Neural crest cell (in vitro differentiated cells): ENCODE measurements at places on chromosomes 1 and 21. TPM values are rescaled to one million over a fixed set of nuclear protein-coding genes. Genes with fewer than 3 reads are reported as not detected.

GRCh38 chr1:154454386-154455120 is 47.5 kb upstream of the TDRD10 start:
- no peak for DNase-seq

The MRPS6 gene
- 91.4 and 94.1 TPM in 2 replicates for total RNA-seq

The CLDN14 gene
- total RNA-seq: not detected in 2 replicates

DNA sequence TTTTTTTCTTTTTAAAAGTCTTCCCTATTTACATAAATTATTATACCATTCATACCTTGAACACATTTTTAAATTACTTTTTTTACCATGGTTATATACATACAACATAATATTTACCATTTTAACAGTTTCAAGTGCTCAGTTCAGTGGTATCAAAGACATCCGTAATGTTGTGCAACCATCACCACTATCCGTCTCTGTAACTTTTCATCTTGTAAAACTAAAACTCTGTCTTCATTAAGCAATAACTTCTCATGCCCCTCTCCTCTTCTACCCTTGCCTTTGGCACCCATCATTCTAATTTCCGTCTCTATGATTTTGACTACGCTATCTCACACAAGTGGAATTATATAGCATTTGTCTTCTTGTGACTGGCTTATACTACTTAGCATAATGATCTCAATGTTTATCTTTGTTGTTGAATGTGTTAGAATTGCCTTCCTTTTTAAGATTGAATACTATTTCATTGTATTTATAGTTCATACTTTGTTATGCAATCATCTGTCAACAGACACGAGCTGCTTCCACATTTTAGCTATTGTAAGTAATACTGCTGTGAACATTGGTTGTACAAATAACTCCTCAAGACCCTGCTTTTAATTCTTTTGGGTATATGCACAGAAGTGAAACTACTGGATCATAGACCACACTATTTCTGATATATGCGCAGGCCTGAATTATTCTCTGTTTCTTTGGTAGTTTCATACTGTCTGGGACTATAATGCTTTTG is 689.5 kb upstream of the NCAM2 start:
- no peak for DNase-seq

DNA sequence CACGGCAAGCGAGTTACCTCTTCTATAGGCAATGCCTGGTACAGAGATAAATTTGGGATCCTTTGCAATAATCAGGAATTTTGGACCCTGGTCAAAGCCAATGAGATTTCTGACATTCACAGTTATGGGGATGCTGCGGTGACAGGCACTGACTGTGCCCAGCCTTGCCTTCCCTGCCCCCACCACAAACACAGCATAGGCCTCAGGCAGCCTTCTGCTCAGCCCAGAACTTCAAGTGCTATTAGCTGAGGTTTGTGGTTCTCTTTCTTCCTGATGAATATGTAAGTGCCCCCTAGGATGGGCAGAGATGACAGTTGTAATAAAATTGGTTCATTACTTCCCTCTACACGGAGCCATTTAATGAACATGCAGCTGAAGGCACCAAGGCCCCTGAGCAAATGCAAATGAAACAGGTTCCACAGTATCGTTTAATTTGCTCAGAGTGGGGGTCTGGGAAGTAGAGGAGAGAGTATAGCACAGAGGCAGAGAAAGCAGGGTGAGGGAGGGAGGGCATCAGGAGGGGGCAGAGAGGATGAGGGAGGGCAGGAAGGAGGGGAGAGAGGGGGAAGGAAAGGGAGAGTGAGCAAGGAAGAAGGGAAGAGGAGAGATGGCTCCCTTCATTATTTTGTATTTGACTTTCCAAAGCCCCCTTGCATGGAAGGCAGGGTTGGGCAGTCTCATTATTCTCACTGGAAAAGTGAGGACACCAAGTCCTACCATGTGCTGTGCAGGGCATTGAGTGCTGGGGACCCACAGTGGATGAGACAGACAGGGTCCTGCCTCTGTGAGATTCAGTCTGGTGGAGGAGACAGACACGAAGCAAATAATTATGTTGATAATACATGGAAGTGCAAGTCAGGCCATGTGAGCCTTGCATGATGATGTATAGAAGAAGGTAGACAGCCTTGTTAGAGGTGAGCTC is 513.0 kb downstream of the PTPRU start:
- DNase-seq: no peak

DNA sequence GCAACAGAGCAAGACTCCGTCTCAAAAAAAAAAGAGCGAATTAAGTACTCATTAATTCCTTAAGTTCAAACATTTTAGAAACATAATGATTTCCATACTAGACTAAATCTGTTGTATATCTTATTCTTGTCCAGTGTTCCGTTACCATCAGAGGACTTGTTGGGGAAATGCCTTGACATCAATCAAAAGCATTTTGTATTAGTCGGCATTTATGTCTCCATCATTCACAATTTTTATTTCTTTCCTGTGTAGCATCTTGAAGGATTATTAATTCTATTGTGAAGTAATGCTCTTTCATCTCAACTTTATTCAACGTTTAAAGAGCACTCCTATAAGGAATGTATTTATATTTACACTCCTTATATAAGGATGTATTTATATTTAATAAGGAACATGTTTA is 82.9 kb upstream of the QSOX1 start:
- no peak for DNase-seq

- DNase-seq: no peak
Measured at GRCh38 chr1:224539971-224540370, 76.1 kb upstream of the CNIH3 start.

- DNase-seq: no peak
Measured at GRCh38 chr21:46253610-46254124, 25.1 kb upstream of the LSS start.

DNA sequence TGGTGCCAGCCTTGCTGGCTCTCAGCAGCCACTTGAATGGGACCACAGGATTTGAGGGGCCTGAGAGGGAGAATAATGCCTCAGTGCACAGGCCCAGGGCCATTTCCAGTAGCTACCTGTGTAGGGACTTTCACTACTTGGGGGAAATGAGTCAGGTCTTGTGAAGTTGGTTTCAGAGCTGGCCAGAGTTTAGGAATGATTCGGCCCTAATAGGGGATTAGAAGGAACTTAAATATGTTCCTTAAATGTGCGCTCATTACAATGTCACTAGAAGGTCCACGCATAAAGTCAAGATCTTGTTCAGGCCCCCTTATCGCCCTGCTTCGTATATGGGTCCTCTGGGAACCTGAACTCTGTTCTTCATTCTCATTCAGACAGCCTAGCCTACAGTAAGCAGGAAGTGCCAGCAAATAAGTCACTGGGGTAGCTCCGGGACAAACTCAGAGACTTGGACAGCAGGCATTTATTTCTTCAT is 5.6 kb upstream of the AKR1A1 start:
- DNase-seq: no peak

- no peak for DNase-seq
Measured at GRCh38 chr1:164764333-164764732, 205.3 kb downstream of the PBX1 start.

The TNNT2 gene
- not detected in 2 replicates for total RNA-seq

The CLK2 gene
- 101 and 104 TPM in 2 replicates for total RNA-seq

The GLUL gene
- 522 and 529 TPM in 2 replicates for total RNA-seq

DNA sequence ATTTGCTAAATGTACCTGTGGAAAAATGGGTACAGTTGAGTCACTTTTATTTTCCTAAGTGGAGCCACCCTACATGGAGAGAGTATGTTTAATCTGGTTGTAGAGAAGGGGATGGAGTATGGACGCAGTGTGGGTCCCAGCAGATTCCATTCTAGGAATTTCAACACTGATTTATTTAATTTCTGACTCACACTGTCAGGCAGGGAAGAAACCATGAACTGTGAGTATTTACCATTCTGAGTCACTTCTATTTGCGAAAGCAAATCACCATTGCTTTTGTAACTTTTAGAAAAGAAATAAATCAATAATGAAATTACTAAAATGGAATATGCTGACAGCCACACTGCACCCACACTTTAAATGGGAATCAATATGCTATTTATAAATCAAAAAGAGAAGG is 339.0 kb downstream of the DSCAM start:
- no peak for DNase-seq

- no peak for DNase-seq
Measured at GRCh38 chr1:22575532-22576149, 12.4 kb downstream of the EPHA8 start.
